ENCODE measurements at places on chromosomes 13 and 19.
A peak's percentile ranks its signal among the peaks of the same experiment; 100 is the strongest.

DNA sequence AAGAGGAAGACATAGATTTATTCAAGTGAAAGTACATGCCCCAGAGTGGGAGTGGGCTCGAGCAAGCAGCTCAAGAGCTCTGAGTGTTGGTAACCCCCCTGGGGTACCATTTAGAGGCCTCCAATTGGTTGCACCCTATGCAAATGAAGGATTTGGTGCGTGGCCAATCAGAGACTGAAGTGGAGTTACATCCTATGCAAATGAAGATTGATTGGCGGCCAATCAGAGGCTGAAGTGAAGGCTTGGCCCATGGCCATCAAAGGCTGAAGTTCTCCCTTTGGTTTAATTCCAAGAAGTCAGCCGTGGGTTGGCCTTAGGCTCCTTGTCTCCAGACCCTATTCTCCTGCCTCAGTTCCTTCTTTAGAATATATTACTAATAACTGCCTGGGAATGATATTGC, 12.9 kb upstream of the IGFL1 start:
- DNase-seq, result no peak

- DNase-seq, result no peak
These were observed 46.9 kb downstream of the TPP2 start for GRCh38 chr13:102643656-102644055.

- DNase-seq, result no peak
These were observed 230.5 kb downstream of the TM9SF2 start for GRCh38 chr13:99731747-99732146.

- DNase-seq, result no peak
These were observed 205.5 kb downstream of the USP12 start for GRCh38 chr13:26965952-26966700.

DNA sequence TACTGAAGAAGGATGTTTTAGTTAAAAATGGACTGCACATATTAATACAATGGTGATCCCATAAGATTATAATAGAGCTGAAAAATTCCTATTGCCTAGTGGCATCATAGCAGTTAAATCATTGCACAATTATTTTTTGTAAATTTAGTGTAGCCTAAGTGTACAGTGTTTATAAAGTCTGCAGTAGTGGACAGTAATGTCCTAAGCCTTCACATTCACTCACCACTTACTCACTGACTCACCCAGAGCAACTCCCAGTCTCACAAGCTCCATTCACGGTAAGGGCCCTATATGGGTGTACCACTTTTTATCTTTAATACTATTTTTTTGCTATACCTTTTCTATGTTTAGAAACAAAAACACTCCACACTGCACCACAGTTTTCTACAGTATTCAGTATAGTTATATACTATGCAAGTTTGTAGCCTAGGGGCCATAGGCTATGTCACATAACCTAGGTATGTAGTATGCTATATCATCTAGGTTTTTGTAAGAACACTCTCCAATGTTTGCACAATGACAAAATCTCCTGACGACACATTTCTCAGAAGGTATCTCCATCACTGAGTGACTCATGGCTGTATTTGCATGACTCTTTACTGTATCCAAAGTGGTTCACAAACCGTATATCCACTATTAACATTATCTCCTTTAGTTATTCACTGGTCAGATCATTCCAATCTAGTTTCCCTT, 536.0 kb downstream of the KLF12 start:
- no peak for DNase-seq

DNA sequence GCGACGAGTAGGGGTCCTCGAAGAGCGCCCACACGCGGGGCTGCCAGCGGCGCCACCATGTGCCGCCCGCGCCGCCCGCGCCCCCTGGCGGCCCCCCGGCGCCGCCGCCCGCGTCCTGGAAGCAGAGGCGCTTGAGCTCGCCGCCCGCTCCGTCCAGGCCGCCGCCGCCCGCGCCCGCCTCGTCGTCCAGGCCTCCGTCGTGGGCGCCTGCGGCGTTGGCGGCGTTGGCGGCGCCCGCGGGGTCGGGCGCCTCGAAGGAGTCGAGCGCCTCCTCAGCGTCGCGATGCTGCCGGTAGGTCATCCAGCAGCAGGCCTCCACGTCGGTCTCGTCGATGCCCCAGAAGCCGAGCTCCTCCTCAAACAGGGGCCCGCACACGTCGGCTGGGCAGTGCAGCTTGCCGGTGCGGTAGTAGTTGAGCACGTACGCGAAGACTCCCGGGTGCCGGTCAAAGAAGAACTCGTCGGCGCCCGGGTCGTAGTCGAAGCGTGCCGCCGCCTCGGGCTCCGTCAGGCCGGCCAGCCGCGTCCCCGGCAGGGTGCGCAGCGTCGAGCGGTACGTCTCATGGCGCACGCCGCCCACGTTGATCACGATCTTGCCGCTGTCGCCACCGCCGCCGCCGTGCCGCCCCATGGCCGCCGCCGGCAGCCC, 829 bp downstream of the KCNC3 start:
- DNase-seq, result peak; percentile 53

GRCh38 chr13:52446265-52446664, 4.2 kb downstream of the VPS36 start:
- no peak for DNase-seq

GRCh38 chr19:45154064-45154827, 6.5 kb downstream of the NKPD1 start:
- DNase-seq, result no peak

DNA sequence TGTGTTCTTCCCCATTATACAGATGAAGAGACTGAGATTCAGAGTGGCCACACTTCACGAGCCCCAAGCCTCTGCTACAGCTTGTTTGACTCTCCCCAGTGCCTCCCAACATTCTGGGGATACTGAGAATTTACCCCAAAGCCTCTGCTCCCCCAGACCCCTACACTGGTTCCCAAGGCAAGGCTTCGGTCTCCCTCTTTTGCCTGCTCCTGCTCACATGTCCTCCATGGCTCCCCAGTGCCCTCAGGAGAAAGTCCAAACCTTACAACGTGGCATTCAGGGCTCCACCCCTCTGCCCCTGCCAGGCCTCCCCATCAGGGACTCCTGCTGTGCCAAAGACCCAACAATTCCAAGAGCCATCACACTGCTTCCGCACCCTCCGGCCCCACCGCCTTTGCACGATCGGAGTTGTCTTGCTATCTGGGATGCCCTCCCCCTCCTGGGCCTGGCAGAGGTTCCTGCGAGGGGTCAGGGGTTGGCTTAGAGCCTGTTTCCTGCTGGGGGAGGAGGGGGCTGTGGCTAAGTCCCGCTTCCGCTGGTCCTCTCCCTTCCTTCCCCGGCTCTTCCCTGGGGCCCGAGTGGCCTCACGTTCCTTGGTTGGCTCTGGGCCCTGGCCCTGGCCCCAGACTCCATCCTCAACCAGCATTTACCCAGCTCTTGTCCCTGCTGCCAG, 15.4 kb downstream of the GTPBP3 start:
- no peak for DNase-seq

DNA sequence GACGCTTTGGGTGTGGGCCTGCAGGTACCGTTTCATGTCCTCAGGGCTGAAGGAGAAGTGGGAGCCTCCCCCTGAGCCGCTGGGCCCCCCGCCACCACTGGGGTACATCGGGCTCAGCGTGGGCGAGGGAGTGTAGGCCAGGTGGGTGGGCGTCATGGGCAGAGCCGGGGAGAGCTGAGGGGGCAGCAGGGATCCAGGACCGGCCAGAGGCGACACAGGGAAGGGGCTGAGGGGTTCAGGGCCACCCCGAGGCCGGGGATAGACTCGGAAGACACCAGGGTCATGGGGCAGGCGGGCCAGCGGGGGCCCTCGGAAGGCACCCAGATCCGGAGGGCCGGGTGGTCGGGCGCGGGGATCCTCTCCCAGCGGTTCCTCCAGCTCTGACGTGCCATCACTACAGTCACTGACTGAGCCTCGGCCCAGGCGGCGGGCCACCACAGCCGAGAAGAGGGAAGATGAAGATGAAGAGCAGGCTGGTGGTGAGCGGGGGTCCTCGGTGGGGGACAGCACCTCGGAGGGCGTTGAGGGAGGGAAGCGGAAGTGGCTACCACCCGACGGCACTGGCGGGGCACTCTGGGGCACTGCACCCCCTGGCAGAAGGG, 5.7 kb downstream of the ERF start:
- DNase-seq, result no peak
